ENCODE measurements at places on chromosomes 1 and 21. TPM values are rescaled to one million over a fixed set of nuclear protein-coding genes. Genes with fewer than 3 reads are reported as not detected.

The KRTAP19-3 gene
- total RNA-seq = not detected

The VHLL gene
- not detected for total RNA-seq

- DNase-seq = peak; percentile 75
Measured at GRCh38 chr1:43285269-43285990, at the start of gene C1orf210. C1orf210 (minus strand) TSS chr1:43285581; CDS start chr1:43283270, 2,311 bp downstream.

DNA sequence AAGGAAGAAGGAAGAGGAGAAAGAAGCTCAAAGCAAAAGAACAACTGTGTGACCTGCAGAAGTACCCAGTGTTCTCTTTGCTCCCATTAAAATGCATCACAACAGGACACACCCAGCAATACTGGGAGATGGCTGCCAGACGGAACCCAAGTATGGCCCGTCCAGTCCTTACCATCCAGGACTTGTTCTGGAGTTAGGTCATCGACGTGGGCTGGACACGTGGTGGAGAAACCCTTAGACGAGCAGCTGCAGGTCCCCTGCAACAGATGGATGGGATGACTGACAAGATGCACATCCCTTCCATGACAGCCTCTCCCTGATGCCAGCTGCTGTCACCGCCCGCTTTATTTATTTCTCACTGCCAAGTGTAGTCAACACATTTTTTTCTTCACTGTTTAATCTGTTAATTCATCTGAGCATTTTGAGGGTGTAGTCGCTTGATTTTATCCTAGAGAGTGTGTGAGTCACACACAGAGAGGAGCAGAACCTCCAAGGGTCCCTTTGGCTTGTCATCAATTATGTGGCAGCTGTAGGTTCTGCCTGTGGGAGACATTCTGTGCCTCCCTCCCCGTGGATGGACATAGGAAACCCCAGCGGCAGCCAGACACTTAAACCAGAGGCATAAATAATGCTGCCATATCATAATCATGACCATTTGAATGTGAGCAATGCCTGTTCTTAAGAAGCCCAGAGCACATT is 80.9 kb downstream of the ABCA4 start:
- DNase-seq = no peak

DNA sequence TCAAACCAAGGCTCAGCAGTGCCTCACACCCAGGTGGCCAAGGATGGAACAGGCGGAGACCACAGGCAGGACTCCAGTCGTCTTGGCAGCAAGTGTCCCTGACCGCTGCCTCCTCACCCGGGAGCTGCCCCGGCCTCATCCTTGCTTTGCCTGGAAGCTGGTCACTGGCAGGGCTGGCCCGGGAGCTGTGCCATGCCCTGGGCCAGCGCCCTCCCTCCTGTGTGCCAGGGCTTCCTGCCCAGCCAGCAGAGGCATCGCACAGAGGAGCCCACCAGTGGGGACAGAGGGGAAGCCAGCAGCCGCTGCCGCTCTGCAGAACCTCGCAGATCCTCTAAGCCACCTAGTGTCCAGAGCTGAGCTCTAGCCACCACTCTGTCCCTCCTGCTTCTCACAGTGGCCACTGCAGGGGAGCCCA is 7.8 kb downstream of the CASZ1 start:
- DNase-seq = peak; percentile 51

The DNM3 gene
- 7.3 TPM for total RNA-seq

- no peak for DNase-seq
Measured at GRCh38 chr1:84403347-84403746, 5.1 kb downstream of the DNASE2B start.

DNA sequence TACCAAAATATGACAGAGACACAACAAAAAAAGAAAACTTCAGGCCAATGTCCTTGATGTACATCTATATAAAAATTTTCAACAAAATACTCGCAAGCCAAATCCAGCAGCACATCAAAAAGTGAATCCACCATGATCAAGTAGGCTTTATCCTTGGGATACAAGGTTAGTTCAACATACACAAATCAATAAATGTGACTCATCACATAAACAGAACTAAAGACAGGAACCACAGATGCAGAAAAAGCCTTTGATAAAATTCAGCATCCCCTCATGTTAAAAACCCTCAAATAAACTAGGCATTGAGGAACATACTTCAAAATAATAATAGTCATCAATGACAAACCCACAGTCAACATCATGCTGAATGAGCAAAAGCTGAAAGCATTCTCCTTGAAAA is 101.5 kb downstream of the NME7 start:
- no peak for DNase-seq

DNA sequence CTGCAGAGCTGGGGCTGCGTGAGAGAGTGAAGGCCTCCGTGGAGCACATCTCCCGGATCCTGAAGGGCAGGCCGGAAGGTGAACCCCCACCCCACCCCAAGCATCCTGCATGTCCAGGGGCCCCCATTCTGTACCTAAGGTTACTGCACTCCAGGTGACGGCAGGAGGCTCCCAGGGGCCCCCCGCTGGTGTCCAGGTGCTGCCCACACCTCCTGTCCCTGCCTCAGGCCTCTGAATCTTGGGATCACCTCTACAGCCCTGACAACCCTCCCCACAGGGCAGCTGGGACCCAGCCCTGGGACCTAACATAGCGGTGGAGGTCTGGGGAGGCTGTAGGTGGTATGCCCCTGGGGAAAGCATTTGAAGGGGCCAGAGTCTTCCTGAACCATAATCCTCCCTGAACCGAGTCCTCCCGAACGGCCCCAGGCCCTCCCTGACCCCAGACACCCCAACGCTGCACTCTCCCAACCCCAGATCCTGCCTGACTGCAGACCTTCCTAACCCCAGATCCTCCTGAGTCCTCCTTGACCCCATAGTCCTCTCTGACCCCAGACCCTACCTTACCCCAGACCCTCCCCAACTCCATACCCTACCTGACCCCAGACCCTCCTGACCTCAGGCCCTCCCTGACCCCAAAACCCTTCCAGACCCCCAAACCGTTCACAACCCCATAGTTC is 33.5 kb downstream of the TRIM11 start:
- DNase-seq = peak; percentile 11

The GNG12 gene
- 68.4 TPM for total RNA-seq

The CD1B gene
- not detected for total RNA-seq
